Activated CD4-positive, alpha-beta memory T cell treated with anti-CD3 and anti-CD28 coated beads, Interleukin-2, amount 10 ng/mL, durations not matched to agents 7 days and 5 days (primary cell): ENCODE measurements at places on chromosomes 4 and X. TPM values are rescaled to one million over a fixed set of nuclear protein-coding genes. Genes with fewer than 3 reads are reported as not detected.

GRCh38 chr4:112860830-112861690, 188.4 kb upstream of the ANK2 start:
- no peak for DNase-seq

- DNase-seq, result no peak
These were observed 44.5 kb upstream of the MAGEB2 start for GRCh38 chrX:30170900-30171299.

DNA sequence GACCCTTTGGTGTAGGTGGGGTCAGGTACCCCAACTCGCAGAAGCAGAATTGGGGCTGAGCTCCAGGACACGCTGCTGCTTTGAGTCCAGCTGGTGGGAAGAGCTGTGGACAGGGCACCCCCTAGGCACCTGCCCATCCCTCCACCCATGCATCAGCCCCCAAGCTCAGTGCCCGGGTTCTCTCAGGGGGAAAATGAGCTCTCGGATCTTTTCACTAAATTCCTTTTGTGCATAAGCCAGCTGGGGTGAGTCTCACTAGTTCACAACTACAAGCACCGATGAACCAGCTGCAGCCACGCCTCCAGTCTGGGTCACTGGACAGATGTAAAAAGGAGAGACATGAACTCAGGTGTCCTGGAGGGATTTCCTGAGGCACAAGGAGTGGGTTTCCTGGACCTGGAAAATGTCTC, 286.8 kb downstream of the CRLF2 start:
- DNase-seq, result no peak

Gene TECRL
- not detected for total RNA-seq
